ENCODE measurements at places on chromosomes 13 and 19. TPM values are rescaled to one million over a fixed set of nuclear protein-coding genes. Genes with fewer than 3 reads are reported as not detected.

CEACAM8 gene
- total RNA-seq: not detected

CLEC17A gene
- 0.17 TPM for total RNA-seq

GRCh38 chr19:29764361-29764760 is 47.4 kb upstream of the CCNE1 start:
- no peak for DNase-seq

TMEM205 gene
- total RNA-seq: 29.4 TPM

CRX gene
- total RNA-seq: 0.06 TPM

ZNF491 gene
- total RNA-seq: 3.6 TPM

ISYNA1 gene
- total RNA-seq: 43.4 TPM

- no peak for DNase-seq
Measured at GRCh38 chr13:33108620-33109019, 92.4 kb downstream of the KL start.

DNA sequence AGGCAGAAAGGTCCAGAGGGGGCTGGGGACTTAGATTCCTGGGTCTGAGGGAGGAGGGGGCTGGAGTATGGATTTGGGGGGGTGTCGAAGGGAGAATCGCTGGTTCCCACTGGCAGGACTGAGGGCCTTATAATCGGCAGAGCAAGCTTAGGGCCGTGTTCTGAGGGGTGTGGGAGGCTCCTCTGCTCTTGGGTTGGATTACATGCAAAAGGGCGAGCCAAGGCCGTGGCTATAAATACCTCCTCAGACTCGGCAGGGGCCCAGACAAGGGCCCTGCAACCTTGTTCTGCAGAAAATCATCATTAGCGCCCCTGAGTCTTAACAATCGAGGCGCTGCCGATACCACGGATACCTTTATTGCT is 707 bp upstream of the MAMSTR start:
- no peak for DNase-seq

GRCh38 chr13:30618186-30618929 is 638 bp downstream of the USPL1 start:
- DNase-seq: peak; percentile 52

MIA gene
- 3.0 TPM for total RNA-seq

DNA sequence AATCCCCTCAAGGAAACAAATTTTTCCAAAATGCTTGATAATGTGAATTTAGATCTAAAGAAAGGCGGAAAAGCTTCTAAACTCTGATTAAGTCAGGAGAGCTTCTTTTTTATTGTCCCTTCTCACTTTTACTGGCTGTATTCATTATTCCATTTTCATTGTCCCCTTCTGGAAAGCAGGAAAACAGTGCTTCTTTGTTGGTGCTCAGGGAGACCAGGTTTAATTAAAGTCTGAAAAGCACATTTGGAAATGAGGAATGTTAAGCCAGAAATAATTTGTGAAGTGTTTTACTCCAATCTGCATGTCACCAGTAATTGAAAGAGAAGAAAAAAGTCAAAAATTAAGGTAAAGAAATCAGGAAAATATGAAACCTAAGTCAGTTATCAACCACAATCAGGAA is 43.5 kb upstream of the TSC22D1 start:
- no peak for DNase-seq

GRCh38 chr13:42486711-42487198 is 87.2 kb upstream of the TNFSF11 start:
- no peak for DNase-seq

PRR19 gene
- 0.57 TPM for total RNA-seq
